ENCODE measurements at places on chromosomes 3 and 15. TPM values are rescaled to one million over a fixed set of nuclear protein-coding genes. Genes with fewer than 3 reads are reported as not detected.
A peak's percentile ranks its signal among the peaks of the same experiment; 100 is the strongest.

DNA sequence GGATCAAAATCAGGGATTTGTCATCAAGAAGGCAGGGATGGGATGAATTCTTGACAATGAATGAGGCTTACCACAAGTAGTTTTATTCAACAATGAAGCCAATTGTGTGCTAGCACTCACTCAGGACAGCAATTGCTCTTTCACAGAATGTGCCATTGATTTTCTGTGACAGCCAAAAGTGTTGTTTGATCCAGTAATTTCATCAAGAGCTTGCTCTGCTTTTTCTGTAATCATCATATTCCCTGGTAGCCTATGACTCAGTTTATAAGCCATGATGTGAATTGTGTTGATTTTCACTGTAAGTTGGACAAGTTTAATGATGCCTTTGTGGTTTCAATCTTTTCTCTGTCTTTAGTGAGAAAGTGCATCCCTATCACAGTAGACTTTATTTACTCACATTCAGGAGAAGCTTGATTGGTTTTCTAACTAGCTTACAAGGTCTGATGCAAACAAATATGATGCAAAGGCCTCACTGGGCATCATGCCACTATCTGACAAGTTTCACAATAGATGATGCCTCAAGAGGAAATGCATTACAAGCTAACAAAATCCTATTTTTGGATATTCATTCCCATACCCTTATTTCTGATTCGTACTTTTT lies 13.6 kb upstream of the CSRNP1 start:
- DNase-seq: no peak

GRCh38 chr3:5811016-5811415 lies 623.5 kb downstream of the EDEM1 start:
- no peak for DNase-seq

Gene FGD5
- not detected for polyA plus RNA-seq

- DNase-seq: no peak
Measured at GRCh38 chr15:92989470-92989869, 89.3 kb downstream of the CHD2 start.

Gene HESX1
- polyA plus RNA-seq: not detected

Gene FOXL2NB
- polyA plus RNA-seq: 0.04 TPM

DNA sequence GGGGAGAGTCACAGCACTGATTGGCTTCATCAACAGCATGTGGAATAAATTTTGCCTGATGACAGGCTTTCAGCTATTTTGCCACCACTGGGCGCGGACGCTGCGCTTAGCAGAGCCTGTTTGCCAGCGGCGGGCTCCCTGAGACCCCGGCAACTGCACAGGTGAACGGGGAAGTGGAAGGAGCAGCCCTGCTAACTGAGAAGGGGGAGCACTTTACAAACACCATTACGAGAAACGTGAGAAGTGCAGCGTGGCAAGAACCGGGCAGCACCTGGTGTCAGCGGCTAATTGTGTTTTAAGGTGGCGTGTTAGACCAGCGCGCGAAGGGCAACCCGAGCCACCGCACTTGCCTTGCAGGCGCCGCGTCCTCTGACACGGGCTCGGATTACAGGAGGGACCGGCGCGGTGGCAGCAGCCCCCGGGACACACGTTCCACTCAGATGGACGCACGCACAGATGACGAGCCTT lies 307.8 kb upstream of the ARRDC4 start:
- no peak for DNase-seq

GRCh38 chr3:151283907-151284461 lies 5.6 kb upstream of the P2RY14 start:
- peak; percentile 20 for DNase-seq

- DNase-seq: no peak
Measured at GRCh38 chr3:140736863-140737460, 59.1 kb downstream of the TRIM42 start.

GRCh38 chr15:34850121-34850520 lies 54.8 kb upstream of the ACTC1 start:
- no peak for DNase-seq

Gene ISL2
- polyA plus RNA-seq: not detected

GRCh38 chr3:170717410-170718402 lies 131.8 kb upstream of the SLC7A14 start:
- no peak for DNase-seq

DNA sequence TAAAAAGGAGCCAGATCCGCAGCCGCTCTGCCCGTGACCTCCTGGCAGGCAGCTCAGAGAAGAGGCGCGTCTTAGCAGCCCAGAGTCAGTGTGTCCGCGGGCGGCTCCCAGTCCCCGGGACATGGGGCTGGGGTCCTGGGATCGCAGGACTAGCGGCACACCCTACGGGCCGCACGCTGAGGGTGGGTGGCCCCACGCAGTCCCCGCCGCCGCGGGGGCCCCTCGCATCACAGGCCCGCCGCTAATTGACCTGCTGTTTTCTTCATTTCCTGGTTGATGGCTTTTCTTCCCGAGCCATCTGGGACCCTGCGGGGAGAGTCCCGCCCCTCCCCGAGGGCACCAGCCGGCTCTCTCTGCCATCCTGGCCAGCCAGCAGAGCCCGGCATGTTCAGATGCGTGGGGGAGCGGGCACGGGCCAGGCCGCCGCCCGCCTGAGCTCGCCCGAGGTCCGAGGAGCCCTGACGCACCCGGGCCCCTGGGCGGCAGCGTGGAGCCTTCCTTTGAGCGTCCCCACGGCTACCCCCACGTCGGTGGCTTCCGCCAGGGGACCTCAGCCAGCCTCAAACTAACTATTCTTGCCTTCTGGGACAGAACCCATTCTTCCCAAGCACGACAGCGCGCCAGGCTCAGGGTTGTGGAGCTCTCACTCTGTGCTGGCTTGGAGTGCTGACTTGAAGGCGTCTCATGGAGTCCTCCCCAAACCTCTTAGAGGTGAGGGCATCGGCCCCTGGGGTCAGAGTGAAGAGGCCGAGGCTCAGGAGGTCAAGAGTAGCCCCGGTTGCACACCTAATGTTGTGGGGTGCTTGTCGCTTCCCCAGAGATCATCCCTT lies 34.6 kb upstream of the CACNA2D3 start:
- DNase-seq: no peak

- DNase-seq: no peak
Measured at GRCh38 chr3:29552051-29552450, 271.2 kb downstream of the RBMS3 start.

Gene AQP9
- not detected for polyA plus RNA-seq

DNA sequence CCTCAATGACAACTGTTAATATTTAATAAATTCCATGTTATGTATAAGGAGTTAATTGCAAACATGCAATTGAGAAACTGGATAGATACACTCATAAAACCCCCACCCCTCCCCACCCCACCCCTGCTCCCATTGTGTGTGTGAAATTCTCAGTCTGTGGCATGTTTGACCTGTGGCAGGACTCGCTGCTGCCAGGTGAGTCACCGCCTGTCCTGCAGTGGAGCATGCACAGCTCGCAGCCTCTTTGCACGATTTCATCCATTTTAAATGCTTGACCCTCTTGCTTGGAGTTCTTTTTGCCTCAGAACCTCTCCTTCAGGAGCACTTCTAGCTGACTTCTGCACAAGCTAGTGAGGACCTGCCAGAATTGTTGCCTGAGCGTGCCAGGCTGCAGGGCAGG lies 5.3 kb upstream of the APEH start:
- DNase-seq: no peak

Gene CSK
- 125 TPM for polyA plus RNA-seq

DNA sequence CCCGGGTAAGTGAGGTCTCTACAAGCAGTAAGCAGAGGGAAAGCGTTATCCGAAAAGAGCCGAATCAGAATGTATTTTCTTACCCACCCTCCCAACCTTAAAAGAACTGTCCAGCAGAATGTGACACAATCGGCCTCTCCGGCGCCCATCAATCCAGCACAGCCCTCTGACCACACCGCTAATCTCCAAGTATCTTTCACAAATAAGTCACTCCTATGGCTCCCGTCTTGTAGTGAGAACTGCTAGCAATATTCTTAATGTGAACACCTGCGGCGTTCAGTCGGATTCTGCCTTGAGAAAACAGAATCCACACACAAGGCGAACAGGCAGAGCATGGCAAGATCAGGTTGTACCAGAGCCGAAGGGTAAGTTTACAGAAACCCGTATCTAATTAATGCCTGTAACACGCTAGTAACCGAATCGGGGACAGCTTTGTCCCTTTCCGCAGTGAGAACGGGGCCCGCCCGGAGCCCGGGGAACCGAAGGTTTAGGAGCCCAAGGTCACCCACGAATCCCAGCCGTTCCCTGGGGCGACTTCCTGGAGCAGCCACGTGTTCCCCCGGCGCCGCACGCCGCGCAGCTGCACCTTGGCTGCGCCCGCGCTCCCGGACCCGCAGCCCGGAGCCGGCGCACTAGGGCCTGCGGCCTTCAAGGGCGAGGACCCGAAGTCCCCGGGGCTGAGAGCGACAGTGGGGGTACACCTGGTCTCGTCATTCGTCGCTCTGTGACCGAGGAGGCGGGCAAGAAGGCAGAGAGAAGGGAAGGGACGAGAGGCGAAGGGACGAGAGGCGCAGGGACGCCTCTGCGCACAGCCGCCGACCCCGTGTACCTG lies 672 bp downstream of the TFRC start:
- DNase-seq: peak; percentile 61

- no peak for DNase-seq
Measured at GRCh38 chr3:125115640-125116039, 59.8 kb upstream of the HEG1 start.

- DNase-seq: no peak
Measured at GRCh38 chr3:30747771-30748281, 141.4 kb downstream of the TGFBR2 start.

DNA sequence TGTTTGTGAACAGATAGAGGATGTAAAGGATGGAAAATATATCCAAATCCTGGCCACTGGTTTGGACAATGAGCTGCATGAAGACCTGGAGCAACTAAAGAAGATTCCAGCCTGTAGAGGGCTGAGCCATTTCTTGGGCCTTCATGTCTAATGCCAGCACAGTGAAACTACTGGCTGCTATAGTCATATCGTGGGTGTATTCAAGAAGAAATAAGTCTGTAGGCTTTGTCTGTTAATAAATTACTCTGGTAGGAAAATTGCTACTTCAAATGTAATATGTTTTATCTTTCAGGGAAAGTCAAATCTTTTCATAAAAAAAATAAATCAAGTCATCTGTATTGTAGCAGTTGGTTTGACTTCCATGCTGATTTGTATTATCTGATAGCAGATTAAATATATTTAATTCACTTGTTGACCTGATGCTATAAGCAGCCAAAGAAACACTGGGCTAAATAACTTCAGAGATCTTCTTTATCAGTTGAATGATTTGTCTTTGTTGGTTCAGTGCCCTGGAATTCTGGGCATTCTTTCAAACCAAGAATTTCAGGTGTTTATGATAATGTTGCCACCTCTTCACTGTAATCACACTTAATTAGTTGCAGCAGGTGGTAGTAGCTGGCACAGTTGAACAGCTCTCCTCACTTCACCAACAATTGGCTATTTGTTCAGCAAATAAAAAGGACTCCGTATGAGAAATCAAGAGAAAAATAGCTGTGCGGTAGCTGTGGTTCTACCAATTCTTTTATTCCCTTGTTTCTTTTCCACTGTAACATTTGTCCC lies 1109.5 kb downstream of the NSUN3 start:
- DNase-seq: no peak

DNA sequence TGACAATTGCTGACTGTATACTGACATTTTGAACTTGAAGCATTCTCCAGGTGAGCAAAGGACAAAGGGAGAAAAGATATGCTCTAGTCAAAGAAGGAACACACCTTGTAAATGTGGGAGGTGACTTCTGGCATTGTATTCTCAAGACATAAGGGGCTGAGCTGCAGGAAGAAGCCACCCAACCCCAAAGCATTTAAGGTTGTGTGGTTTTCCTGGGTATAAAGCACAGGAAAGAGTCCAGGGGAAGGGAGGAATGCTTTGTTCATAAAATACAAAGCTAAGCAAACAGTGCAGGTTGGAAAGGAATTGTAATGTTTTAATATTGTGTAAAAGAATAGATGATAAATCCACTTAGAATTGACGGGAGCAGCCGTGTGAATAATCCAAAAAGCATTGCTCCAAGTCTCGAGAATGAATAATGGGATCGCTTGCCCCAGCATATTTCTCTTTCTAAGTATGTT lies 102.4 kb upstream of the LRIG1 start:
- no peak for DNase-seq

Gene GALNT15
- not detected for polyA plus RNA-seq

GRCh38 chr3:71753701-71754609 lies at the start of gene GPR27:
Gene GPR27 (plus strand): TSS chr3:71753855. CDS start chr3:71754050, 195 bp downstream.
- peak; percentile 21 for DNase-seq

Gene CPEB1
- polyA plus RNA-seq: 0.55 TPM

DNA sequence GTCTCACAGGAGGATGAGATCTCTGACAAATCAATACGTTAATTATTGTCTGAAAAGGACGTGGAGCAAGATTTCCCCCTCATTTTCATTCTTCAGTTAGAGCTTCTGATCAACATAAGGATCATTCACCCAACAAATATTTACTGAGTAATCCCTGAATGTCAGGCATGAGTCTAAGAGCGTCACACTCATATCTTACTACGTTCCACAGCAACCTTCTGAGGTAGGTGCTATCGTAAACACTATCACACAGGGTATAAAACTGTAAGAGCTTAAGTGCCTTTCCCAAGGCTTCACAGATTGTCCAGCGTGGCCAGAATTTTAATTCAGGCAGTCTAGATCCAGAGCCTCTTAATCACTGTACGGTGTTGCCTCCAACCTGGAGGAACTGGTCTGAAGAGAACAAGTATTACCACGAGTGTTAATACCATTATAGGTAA lies 10.6 kb upstream of the TM4SF1 start:
- DNase-seq: no peak

DNA sequence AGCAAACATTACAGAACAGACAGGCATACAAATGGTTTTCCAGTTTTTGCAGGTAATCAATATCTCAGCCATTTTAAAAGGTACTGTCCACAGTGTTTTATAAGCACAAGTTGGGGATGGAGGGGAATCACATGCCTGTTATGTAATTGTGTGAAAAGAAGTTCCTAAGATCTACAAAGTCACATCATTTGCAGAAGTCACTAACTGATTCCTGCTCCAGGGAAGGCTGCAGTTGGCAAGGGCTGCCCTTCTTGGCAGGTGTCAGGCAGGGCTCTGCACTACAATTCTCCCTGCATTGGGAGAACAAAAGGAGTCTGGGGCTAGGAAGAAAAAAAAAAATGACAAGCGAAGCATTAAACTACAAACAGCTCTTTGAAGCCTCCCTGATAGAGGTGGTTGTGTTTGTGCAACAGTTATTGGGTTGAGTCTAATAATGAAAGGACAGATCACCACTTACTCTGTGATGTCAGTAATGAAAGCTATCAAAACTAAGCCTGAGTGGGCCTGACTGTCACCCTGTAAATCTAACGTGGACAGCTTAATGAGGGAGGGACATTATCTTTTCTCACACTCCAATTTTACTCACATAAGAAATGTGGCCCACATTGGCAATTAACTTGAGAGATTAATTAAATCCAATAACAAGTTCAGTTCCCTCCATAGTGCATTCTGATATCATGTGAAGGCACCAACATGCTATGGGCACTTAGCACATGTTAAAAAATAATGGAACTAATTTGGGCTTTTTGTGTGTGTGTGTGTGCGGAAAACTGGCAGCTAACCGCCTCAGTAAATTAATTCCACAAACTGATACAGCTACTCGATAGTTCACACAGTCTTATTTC lies 242.9 kb downstream of the FHIT start:
- no peak for DNase-seq

Gene TSPAN3
- 35.7 TPM for polyA plus RNA-seq

DNA sequence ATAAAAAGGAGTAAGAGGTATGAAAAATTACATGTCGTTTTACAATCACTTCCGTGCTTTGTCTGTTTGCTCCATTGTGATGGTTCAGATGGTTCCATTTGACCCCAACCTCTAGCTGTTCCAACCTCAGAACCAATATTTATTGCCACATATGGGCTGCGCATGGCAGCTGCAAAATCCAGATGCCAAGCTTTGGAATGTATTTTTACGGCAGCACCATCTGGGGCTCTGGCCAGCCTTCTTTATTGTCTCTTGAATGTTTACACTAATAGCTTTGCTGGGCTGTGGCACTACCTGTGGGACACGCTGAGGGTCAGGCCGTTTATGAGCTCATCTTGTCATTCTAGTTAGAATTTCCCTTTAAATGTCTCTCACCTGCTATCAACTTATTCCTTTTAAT lies 219.8 kb downstream of the ROBO2 start:
- DNase-seq: no peak
